ENCODE measurements at places on chromosomes 3 and 15. TPM values are rescaled to one million over a fixed set of nuclear protein-coding genes. Genes with fewer than 3 reads are reported as not detected.

The ADAMTSL3 gene
- 28.1 TPM for total RNA-seq

The PPARG gene
- 23.5 TPM for total RNA-seq

The CCNB2 gene
- not detected for total RNA-seq

The QRICH1 gene
- total RNA-seq: 129 TPM

The STXBP5L gene
- not detected for total RNA-seq

The DPH3 gene
- 5.5 TPM for total RNA-seq

The SCAMP5 gene
- 0.43 TPM for total RNA-seq

The KLHL40 gene
- total RNA-seq: not detected

The THPO gene
- not detected for total RNA-seq

The PIF1 gene
- not detected for total RNA-seq

The SPG21 gene
- total RNA-seq: 41.5 TPM

The PAK6 gene
- total RNA-seq: not detected

The EHD4 gene
- total RNA-seq: 70.4 TPM

The FBXW12 gene
- not detected for total RNA-seq

The NEK10 gene
- not detected for total RNA-seq

The KNG1 gene
- not detected for total RNA-seq

The AGBL1 gene
- total RNA-seq: not detected

The SLITRK3 gene
- total RNA-seq: not detected

The ACOX2 gene
- 32.6 TPM for total RNA-seq

The GAP43 gene
- total RNA-seq: 0.21 TPM

The SHC4 gene
- 7.2 TPM for total RNA-seq

The CHST2 gene
- total RNA-seq: 16.6 TPM

The SLC9C1 gene
- 0.32 TPM for total RNA-seq

The HSPBAP1 gene
- 2.4 TPM for total RNA-seq

The ALDH1L1 gene
- total RNA-seq: 36.1 TPM

The HYAL1 gene
- total RNA-seq: 49.5 TPM

The STRA6 gene
- total RNA-seq: not detected

The GOLGA8S gene
- total RNA-seq: not detected

The GOLGA6L7 gene
- not detected for total RNA-seq

The WHAMM gene
- total RNA-seq: 18.8 TPM

The ZCWPW2 gene
- not detected for total RNA-seq

The EPB42 gene
- not detected for total RNA-seq

The MOBP gene
- not detected for total RNA-seq

The VILL gene
- 6.3 TPM for total RNA-seq

The DUOXA1 gene
- total RNA-seq: 4.2 TPM

The SPSB4 gene
- not detected for total RNA-seq

The STRIT1 gene
- total RNA-seq: not detected

The RASGRF1 gene
- total RNA-seq: not detected

The NOX5 gene
- 0.53 TPM for total RNA-seq

The MCF2L2 gene
- not detected for total RNA-seq

The TMEM266 gene
- not detected for total RNA-seq

The ESYT3 gene
- total RNA-seq: not detected

The PLA2G4D gene
- not detected for total RNA-seq

The C3orf49 gene
- total RNA-seq: not detected

The AMT gene
- not detected for total RNA-seq

The GALNT15 gene
- 222 TPM for total RNA-seq

The CATSPER2 gene
- 1.4 TPM for total RNA-seq

The B3GNT5 gene
- total RNA-seq: 0.11 TPM

The CYP1A2 gene
- not detected for total RNA-seq

The KBTBD13 gene
- total RNA-seq: 0.21 TPM

The LEKR1 gene
- not detected for total RNA-seq

The FBXO40 gene
- not detected for total RNA-seq

The EIF4G1 gene
- total RNA-seq: 192 TPM

The SEMA6D gene
- total RNA-seq: 4.0 TPM

The SCG3 gene
- total RNA-seq: not detected

The INTS14 gene
- 14.5 TPM for total RNA-seq

The SPTSSB gene
- not detected for total RNA-seq

The CCDC54 gene
- total RNA-seq: not detected
